ENCODE measurements at places on chromosomes 11 and 22.
A peak's percentile ranks its signal among the peaks of the same experiment; 100 is the strongest.

DNA sequence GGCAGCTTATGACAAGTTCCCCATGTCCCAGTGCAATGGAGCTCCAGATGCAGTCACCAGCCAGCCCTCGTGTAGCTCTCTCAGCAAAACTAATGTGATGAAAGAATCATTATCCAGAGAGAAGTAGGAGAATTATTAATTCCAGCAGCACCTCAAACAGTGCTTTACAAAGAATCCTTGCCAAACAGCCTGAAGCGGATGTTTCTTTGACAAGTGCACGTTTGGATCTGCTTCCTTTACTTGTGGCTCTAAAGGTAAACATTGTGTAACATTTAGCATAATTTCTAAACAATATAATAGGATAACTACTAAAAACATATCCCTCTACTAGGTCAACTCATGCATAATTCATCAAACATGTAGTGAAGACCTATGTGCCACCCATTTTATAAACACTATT lies 197.0 kb downstream of the FAM181B start:
- no peak for DNase-seq

GRCh38 chr22:30457981-30458380 lies 13.8 kb downstream of the SEC14L3 start:
- no peak for DNase-seq

GRCh38 chr11:12008790-12009616 lies 577 bp upstream of the DKK3 start:
- DNase-seq, result no peak

DNA sequence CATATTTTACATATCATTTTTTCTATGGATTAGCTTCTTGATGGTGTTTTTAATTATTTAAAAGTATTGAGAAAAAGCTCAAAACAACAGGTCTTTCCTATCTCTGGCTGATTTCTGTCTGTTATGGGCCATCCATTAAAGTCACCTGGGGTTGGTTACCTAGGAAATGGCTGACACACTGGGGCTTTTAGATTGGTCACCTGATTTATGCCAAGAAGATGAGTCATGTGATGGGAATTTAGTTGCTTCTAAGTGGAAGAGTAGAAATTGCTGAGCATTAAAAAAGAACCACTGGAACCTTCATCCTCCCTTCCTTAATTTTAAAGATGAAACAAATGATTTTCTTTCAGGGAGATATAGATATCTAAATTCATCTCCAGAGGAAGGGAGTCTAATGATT lies 48.8 kb upstream of the LARGE1 start:
- DNase-seq, result no peak

DNA sequence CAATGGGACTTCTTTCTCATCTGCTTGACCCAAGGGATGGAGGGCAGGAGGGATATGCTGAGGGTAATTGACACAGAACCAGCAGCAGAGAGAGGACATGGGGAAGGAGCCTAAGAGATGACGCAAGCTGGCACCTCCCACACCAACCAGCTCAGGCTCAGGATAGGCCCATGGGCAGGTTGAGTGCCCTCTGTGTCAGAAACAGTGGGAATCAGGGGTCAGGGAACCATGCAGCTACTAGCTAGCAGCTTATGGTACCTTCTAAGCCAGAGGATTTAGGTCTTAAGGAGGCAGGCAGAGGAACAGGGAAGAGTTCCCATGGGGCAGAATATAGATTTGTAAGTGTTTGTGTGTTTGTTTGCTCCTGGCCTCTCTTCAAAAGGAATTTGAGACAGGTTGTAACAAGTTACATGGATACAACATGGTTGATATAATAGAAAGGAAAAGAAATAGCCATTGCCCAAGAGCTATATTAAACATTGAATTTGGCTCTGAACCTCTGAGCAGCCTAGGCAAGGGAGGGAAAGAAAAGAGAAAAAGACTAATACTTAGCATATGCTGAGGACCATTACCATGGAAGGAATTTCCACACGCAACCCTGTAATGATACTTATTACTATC lies 39.9 kb upstream of the NAV2 start:
- DNase-seq, result no peak

DNA sequence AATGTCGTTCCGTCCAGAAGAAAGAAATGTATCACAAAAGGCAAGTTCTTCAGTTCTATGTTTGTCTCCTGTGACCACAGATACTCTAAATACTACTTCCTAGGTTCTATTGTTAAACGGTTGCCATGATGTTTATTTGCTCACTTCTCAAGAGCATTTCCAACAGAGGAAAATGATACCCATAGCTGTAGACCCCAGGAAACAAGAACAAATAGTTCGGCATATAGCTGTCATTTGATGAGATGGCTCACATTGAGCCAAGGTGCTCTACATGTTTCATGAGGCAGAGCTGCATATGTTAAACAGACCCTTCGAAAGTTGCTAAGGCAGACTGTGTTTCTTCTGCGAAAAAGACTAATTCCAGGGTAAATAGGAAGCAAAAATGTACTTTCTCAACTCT lies 15.4 kb upstream of the ANGPTL5 start:
- DNase-seq, result no peak

DNA sequence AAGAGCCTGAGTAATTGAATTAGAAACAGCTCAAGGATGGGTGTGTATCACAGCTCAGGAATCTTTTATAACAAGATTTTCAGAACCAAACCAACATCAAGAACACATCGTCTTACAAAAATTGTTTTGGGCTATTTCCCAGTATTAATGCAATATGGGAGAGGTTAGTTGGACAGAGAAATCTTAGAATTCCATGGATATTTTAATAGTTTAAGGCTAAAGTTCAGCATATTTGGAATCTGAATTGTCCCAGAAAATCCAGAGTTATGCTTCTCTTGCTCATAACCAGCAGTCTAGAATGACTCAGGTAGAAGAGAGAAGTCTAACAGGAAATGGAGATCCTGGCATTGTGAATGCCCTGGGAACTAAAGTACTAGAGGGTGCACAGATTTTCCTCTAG lies 74.6 kb downstream of the ADM start:
- DNase-seq, result no peak

GRCh38 chr11:21622995-21623394 lies 569.9 kb upstream of the ANO5 start:
- DNase-seq, result no peak

DNA sequence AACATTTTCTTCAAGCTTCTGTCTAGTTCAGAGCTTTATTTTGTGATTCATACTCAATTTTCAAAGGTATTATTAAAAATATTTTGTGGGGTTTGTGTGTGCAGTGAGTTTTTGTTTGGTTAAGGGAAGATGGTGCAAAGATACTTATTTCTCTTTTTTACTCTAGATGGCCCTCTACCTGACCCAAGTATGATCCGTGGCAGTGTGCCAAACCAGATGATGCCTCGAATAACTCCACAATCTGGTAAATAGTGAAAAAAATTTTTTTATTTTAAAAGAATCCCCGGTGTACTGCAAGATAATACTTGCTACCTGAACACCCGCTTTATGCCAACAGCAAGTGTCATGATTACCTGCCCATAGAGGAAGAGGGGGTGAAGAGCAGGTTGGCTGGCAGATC lies 54.2 kb downstream of the EP300 start:
- no peak for DNase-seq

GRCh38 chr22:50507991-50508884 lies at the start of gene NCAPH2:
Gene NCAPH2 (plus strand): TSS chr22:50508224. CDS start chr22:50508338, 114 bp downstream.
- DNase-seq, result peak; percentile 98

Measured in stimulated activated CD8-positive, alpha-beta memory T cell treated with anti-CD3 and anti-CD28 coated beads, Interleukin-2, amount 100 ng/mL, for 1 hour (primary cell).